ENCODE measurements at places on chromosomes 2 and 18.

DNA sequence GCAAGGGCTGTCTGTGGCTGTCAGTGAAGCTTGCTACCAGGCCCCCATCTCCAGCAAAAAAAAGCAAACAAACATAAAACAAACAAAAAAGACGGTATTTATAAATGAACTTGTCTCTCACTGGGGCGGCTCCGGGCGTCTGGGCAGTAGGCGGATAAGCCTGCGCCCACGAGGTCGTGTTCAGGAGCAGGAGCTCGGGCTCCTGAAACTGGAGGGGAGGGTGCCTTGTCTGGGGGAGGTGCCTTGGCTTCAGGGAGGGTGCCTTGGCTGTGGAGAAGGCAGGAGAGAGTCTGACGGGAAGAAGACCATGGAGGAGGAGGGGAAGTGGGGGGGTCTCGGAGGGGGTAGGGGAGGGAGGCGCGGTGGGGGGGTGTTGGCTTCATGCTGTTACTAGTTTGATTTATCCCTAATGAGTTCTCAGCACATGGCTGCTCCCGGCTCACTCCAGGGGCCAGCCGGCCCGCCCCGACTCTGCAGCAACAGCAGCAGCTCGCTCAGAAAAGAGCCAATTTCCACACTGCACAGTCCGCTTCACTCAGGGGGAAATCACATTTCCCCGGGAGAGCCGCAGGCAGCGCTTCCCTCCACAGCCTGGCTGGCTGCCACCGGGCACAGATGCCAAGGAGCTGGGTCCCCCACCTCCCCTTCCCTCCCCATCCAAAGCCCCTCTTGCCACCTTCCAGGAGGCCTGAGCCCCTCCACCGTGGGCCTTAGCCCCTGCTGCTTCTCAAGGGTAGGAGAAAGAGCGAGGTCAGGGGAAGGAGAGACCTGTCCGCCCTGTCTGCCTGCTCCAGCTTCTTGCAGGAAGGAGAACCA, 38.7 kb downstream of the PSD4 start:
- DNase-seq = no peak

- no peak for DNase-seq
These were observed 42.1 kb downstream of the TET3 start for GRCh38 chr2:74026687-74027241.

DNA sequence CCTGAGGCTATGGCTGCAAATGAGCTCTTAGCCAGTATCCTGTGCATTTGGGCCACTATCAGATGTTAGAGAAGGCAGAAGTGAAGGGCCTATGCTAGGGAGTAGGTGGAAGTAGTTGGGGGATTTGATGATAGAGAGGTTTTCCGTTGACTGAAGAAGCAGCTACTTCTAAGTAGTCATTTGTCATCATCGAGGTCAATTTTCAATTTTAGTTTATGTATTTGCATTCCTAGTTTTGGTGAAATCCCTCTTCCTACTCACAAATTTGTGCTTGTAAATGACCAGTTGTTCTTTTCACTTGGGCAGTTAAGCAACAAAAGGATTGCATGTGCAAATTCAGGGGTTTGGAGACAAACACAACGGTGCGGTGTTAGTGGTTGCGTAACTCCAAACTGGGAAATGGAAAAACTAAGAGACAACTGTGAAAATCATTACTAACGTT, 48.5 kb upstream of the PELI1 start:
- no peak for DNase-seq

GRCh38 chr18:11851806-11852337, 659 bp downstream of the CHMP1B start:
- DNase-seq = peak; percentile 13

GRCh38 chr2:15160201-15160991, 400.7 kb downstream of the NBAS start:
- DNase-seq = no peak

DNA sequence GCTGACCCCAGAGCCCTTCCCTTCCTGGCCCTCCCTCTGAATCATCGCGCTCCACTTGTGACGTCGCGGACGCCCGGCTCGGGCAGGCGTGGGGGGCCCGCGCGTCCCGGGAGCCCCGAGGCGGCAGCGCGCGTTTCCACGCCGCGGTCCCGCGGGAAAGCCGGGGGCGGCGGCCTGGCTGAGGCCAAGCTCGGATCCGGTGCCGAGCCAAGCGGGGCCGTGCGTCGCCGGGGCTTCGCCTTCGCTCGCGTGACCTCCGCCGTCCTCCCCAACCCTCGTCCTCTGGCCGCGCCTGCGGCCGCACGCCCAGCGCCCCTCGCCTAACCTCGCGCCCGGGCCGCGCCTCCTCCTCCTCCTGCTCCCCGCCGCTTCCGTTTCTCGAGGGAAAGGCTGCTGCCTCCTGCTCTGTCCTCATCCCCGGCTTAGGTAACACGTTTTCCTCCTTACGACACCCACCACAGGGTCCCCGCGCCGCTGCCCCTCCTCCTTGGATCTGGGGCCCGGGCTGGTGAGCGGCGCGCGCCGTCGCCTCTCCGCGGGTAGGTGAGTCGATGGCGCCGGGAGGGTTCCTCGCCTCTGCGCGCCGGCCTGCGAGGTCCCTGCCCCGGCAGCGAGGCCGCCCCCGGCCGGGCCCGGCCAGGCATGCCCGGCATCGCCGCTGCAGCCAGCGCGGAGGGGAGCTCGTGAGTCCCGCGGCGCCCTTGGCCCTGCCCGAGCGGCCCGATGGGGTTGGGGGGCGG, at the start of gene INPP1:
Gene INPP1 (plus strand): TSS at position 54 of the 740 bp plus-strand sequence. CDS start 16,514 bp downstream, outside the sequence.
- peak; percentile 21 for DNase-seq

- DNase-seq = no peak
These were observed 7.0 kb downstream of the ZBTB14 start for GRCh38 chr18:5288517-5288935.

DNA sequence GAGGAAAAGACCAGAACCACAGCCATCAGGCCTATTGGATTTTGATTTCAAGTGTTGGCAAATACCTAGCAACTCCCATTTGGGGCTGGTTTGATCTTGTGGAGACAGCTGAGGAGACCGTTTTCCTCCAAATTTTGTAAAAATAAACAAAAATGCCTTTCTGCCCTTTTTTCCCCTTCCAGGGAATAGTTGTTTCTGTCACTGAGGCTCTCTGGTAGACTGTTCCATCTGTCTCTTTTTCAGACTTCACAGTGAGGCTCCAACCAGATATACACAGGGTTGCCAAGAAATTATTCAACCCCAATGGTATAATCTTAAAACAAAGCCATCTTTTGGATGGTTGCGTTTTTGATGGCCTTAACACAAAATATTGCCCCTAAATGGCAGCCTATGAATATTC, 115.7 kb downstream of the ACOXL start:
- no peak for DNase-seq

DNA sequence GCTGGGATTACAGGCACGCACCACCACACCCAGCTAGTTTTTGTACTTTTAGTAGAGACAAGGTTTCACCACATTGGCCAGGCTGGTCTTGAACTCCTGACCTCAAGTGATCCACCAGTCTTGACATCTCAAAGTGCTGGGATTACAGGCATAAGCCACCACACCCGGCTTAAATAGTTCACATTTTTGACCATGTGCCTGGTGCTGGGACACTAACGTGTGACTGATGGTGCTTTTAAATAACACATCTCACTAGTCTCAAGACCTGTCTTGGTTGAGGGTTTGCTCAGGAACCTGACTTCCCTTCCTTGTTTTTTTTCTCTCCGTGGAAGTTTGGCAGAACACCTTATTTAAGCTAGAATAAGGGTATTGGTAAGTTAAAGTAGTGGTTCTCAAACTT, 8.5 kb downstream of the FMNL2 start:
- DNase-seq = no peak

GRCh38 chr2:236117861-236118269, 50.3 kb downstream of the GBX2 start:
- no peak for DNase-seq

DNA sequence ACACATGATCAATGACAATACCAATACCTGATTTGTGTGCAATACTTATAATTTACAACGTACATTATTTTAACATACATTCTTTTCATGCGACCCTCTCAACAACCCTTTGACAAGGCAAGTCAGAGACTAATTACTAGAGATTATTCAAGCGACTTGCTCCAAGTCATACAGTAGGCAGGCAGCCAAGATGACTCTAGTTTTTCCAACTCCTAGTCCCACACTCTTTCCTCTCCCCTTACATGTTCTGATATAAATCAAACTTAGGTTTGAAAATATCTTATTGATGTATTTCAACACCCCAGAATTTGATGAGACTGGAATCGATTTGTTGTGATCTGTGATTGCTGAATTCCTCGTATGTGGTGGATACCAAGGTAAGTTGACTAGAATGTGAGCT, 8.0 kb upstream of the CYP27C1 start:
- no peak for DNase-seq

- no peak for DNase-seq
These were observed 11.2 kb upstream of the CYP27C1 start for GRCh38 chr2:127231130-127231865.

GRCh38 chr18:59220784-59221765, 1.1 kb downstream of the GRP start:
- DNase-seq = no peak

DNA sequence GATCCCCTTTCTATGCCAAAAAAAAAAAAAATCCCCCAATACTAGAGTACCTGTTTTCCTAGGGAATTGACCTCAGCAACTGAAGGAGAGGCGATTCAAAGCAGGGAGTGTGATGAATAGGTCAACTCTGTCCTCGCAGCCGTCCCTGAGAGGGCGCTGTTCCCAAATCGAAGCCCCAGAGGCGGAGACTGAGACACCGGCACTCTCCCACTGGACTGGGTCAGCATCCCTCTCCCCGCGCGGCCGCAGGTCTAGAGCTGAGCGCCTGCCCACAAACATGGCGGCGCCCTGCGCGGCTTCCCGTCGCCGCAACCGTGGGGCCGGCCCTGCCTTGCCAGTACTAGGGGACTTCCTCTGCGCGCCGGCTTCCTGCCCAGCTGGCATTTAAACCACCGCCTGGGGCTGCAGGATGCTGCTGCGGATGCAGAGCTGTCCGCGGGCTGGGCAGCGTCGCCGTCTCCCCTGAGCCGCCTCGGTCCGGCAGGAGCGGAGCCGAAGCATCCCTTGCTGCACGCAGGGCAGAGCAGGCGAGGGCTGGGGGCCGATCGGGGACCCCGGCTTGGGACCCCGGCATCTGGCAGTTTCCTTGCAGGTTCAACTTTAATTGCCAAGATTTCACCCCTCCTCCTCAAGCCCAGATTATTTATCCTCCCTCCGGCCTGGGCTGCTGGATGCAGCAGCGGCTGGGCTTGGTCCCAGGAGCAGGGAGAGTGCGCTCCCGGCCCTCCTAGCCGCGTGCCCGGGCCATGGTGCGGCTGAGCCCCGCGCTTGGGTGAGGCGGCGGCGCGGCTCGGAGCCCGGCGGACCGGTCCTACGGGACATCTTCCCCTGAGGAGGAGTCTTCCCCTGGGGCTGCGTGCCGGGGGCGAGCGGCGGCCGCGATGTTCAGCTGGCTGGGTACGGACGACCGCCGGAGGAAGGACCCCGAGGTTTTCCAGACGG, at the start of gene EHD3:
Gene EHD3 (plus strand): TSS at position 412 of the 942 bp plus-strand sequence. CDS start 470 bp downstream, at position 882.
- peak; percentile 64 for DNase-seq

GRCh38 chr2:197158591-197159550, 151.7 kb downstream of the ANKRD44 start:
- no peak for DNase-seq

GRCh38 chr2:84492571-84492970, 23.7 kb upstream of the DNAH6 start:
- no peak for DNase-seq

GRCh38 chr2:145410086-145410485, 890.2 kb upstream of the ZEB2 start:
- no peak for DNase-seq

DNA sequence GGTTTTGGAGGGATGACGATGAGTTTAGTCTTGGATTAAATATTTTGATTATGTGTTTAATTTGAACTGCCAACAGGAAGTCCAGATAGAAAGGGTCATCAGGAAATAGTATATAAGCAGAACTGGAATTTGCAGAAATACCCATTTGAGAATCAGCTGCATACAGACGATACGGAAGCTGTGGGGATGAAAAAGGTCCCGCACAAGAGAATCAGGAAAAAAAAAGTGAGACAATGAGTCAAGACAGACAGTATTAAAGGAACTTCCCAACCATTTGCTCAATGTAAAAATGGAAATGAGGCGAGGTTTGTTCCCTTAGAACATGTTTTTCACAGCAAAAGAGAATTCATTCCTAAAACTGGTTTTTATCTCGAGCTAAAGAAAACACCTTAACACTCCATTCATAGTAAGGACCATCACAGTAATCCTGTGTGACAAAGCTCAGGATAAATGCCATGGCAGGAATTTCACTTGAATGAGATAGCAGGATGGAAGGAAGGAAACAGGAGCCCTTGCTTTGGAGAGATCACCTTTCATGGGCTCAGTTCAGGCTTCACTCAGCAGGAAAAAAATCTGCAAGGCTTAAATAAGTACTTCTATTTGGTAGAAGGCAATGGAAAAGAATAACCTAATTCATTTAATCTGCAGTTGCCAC, 29.3 kb downstream of the BCL2 start:
- DNase-seq = no peak

GRCh38 chr2:235678712-235679111, 184.9 kb downstream of the AGAP1 start:
- DNase-seq = no peak

- no peak for DNase-seq
These were observed 36.6 kb upstream of the PRLH start for GRCh38 chr2:237529452-237530402.

- no peak for DNase-seq
These were observed 14.9 kb downstream of the L3MBTL4 start for GRCh38 chr18:6399776-6400175.

- no peak for DNase-seq
These were observed 252.9 kb downstream of the PRKCE start for GRCh38 chr2:45904267-45904945.

- DNase-seq = peak; percentile 70
These were observed at the start of gene UBE2E3 for GRCh38 chr2:180980106-180980942. Gene UBE2E3, plus strand, starts transcription at chr2:180980605. Its CDS starts 1,438 bp downstream, at chr2:180982043.

DNA sequence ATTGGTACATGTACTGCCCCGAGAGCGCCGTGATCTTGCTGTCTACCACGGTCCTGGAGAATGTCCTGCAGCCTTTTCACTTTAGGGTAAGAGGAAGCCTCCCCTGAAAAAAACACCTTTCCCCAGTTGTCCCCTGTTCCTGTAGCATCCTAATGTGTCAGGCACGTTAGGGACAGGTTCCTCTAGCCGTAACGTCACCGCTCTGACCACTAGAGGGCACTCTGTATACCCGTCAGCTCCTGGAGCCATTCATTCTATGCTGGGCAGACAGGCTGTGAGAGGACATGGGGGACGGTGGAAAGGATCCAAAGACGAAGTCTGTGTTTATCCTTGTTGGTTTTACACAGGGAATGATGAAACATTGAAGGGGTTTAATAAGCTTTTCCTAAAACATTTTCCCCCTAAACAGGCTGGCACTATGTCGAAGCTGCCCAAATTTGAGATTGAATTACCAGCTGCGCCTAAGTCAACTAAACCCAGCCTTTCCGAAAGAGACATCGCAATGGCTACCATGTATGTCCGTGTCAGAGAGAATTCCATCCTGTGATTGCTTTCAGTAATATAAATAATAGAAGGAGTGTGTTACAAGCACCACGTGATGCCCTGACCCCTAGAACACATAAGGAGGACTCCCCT, 12.7 kb downstream of the RMC1 start:
- peak; percentile 72 for DNase-seq

GRCh38 chr2:1886405-1886992, 142.2 kb upstream of the PXDN start:
- peak; percentile 13 for DNase-seq
